Hematopoietic multipotent progenitor cell treated with erythropoietin and hydrocortisone succinate and interleukin-3 and kit ligand, for 17 days (in vitro differentiated cells): ENCODE measurements at places on chromosomes 2 and 18.

- no peak for DNase-seq
Measured at GRCh38 chr2:26568076-26568890, 72.9 kb downstream of the CIB4 start.

GRCh38 chr2:214604861-214605260 lies 194.0 kb downstream of the VWC2L start:
- no peak for DNase-seq

DNA sequence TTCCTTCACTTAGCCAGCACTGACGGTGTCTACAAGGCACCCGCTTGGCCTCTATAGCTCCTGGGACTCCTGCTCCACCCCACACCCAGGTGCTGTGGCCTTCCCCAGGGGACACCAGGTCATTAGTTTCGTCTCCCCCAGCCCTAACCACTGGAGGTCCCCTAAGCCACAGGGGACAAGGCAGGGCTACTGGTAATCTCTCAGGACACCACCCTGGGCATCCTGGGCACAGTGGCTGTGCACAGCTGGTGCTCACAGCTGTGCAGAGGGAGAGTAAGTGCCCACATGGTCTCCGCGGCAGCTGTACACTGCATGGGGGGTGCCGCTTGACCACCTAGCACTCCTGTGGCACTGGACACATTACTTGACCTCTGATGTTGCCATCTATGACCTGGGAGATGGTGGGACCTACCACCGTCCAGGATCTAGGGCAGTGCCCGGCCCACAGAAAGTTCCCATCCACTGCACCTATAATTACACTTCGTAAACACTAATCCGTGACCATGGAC lies 134.0 kb downstream of the HDAC4 start:
- DNase-seq = no peak

DNA sequence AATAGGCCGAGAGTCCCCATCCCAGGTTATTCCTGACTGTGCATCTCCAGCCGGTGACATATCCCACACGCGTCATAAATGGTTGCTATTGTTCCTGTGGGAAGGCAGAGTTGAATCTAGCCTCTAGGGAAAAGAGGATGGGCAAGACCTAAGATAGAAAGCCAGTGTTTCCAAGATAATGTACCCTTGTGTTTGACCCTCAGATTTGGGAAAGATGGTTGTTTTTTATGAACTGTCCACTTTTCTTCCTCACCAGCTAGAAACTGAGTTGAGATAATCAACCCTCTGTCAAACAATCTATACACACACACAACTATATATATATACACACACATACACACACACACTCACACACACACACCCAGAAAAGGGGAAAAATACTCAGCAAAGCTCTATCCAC lies 131.0 kb downstream of the PRKCE start:
- DNase-seq = no peak

DNA sequence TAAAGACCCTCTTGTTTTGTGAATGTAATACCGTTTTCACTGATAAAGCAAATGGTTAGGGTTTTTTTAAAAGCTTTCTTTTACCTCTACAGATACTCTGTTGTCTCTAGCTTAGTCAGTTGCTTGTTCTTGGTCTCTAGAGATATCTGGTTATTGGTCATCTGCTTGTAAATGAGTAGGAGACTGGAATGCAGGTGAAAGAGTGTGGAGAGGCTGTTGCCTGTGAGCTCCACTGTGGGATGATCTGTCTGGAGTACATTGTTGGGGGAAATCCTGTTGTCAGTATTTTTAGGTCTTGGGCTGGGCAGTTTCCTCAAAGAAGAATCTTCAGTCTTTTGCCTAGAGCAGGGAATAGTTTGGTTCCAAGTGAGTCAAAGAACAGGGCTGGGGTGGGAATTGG lies 67.7 kb downstream of the SMCHD1 start:
- DNase-seq = no peak

DNA sequence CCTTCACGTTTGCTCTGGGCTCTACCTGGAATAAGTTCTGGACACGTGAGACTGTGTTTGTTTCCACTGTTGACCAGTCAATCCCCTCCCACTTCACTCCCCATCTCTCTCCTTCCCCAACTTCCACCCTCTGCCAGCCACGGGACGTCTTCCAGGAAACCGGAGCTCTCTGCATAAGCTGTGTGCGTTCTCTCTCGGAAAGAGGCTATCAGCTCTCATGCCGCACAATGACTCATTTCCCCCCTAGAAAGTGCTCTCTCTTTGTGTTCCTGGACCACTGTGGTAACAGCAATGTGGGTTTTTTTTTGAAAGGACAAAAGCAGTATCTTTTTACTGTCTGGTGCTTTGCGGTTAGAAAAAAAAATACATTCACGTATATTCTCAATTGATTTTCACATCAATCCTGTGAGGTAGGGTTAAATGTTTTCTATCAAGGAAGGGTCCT lies 10.2 kb downstream of the PROKR1 start:
- DNase-seq = no peak

- no peak for DNase-seq
Measured at GRCh38 chr2:237922641-237923361, 44.0 kb upstream of the UBE2F start.

- DNase-seq = no peak
Measured at GRCh38 chr2:10632230-10632629, 57.5 kb downstream of the NOL10 start.

DNA sequence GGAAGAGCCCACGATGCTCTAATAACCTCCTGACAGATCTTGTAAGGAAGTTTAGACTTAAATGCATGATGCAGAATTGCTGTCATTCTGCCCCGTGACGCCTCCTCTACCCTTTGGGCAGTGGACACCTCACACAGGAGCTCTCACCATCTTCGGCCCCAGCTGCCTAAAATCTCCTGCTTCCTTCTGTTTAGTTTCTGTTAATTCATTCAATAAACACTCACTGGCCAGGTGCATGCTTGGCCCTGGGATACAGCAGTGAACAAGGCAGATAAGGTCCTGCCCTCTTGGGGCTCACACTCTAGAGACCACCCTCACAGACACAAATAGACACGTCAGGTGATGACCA lies 81.1 kb downstream of the SEPTIN10 start:
- no peak for DNase-seq

- no peak for DNase-seq
Measured at GRCh38 chr2:239630618-239631286, 229.9 kb upstream of the HDAC4 start.
